ENCODE measurements at places on chromosomes 7 and 10.

DNA sequence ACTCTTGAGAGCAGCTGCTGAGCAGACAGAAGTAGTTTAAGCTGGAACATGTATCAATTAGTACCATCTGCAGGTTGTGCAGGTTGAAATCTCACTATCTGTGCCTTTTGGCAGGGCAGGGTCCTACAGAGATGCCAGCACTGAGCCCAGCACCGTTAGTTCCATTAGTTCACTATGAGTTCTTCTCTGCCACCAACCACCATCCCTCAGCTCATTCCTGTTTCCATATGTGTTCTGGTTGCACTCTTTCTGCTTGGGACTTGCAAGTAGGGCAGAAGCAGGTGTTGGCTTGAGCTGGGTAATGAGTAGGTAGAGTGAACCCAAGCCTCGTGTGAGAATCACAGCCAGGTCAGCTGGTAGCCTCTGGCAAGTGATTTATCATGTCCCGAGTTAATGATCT, 2.8 kb downstream of the SMO start:
- no peak for DNase-seq

DNA sequence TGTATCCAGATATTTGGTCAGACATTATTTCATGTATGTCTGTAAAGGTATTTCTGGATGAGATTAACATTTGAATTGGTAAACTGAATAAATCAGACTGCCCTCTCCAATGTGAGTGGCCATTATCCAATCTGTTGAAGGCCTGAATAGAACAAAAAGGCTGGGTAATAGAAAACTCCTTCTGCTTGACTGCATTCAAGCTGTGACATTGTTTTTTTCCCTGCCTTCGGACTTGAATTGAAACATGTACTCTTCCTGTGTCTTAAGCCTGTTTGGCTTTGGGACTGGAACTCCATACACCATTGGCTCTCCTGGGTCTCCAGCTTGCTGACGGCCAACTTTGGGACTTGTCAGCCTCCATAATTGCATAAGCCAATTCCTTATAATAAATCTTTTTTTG, 36.0 kb upstream of the ARHGAP21 start:
- peak; percentile 66 for DNase-seq

- DNase-seq, result no peak
These were observed 137.1 kb downstream of the BMPER start for GRCh38 chr7:34042406-34042805.

GRCh38 chr10:34859170-34859569, 44.1 kb upstream of the PARD3 start:
- DNase-seq, result no peak

DNA sequence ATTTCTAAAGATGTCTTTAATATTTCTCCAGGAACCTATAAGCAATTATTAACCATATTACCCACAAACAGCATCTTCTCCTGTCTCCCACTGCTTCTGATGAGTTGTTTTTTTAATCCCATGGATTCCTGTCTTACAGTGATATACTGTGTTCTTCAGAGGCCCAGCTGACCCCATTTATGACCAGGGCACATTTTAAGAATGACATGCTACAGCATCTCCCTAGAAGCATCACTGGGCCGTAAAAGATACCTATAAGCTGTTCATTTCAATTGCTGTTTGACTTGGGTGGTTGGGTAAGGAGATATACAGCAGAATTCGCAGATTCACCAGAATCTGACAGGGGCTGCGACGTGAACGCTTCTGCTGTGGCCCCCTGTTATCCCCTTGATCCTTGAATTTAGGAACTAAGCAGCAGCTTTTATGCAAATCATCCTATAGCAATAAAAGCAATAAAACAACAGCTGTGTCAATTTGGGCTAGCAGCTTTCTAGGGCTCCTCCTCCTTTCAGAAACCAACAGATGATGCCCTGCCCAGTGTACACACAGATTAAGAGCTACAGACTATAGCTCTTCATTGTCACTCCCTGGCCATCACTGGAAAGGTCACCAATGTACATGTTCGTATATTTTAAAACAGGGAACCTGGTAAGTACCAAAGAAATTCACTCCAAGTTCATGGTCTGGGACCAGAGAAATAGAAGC, 86.8 kb downstream of the CPEB3 start:
- no peak for DNase-seq

DNA sequence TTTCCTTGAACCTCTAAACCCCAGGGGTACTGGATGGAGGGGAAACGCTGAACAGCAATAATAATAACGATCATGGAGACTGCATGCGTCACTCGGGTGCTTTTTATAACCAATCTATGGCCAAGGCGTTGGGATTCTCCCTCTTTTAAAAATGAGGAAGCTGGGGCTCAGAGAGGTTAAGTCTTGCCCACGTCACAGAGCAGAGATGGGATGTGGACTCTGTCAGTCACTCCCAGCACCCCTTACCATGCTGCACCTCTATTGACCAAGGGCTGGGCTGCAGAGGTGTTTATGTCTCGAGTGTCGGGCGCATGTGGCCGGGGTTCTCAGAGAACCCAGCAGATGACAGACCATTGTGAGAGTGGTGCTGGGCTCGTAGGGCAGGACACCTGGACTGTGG, 129.9 kb downstream of the CDH23 start:
- no peak for DNase-seq

DNA sequence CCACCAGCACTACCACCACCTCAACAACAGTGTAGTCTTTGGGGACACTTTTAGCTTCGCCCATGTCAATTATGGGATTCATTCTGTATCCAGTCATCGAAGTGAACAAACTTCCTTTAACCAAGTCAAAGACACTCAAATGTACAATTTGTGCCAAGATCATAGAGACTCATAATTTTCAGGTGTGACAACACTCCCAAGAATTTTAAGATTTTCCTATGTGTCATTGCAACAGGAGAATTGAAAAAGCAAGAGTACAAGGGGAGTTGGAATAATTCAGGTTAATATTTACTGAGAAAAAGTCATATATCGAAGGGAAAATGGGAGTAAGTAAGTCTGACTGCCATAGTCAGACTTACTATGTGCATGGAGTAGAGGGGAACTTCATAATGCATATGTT, 26.2 kb downstream of the PON1 start:
- DNase-seq, result no peak

DNA sequence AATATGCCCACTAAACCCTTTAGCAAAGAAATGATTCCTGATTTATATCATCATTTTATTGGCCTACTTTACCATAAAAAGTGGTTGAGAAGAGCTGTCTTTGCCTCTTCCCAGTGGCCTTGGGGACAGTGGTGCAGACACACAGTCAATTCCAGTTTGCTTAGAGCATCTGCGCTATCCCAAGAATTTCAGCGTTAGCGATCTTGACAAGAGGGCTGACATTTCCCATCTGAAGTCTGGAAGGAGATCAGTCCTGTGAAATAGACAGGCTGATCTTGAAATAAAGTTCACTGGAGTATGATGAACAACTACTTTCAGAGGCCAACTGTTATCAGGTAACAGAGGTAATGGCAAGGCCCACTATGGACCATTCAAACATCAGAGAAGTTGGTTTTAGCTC, 475.3 kb upstream of the NRP1 start:
- no peak for DNase-seq

DNA sequence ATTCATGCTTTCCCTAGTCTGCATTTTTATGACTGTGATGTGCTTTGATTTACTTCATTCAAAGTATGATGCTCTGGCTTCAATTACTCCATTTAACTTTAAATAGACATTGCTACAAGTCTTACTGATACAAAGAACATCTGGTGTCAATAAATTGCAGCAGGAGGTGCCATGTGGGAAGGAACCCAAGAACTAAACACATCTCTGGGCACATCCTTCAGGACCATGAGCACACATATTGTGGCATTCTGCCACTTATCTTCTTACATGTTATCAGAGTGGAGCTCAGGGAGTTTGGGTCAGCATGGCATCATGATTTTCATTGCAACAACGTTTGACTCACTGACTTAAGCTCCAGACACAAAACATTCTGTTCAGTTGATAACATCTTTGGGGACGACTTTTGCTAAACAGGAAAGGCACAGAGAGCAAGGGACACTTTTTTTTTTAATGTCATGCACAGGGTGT, 227.0 kb downstream of the DKK1 start:
- no peak for DNase-seq

GRCh38 chr10:31242902-31243301, 76.1 kb upstream of the ZEB1 start:
- no peak for DNase-seq

- DNase-seq, result no peak
These were observed 115.0 kb downstream of the FAM107B start for GRCh38 chr10:14659626-14660196.

DNA sequence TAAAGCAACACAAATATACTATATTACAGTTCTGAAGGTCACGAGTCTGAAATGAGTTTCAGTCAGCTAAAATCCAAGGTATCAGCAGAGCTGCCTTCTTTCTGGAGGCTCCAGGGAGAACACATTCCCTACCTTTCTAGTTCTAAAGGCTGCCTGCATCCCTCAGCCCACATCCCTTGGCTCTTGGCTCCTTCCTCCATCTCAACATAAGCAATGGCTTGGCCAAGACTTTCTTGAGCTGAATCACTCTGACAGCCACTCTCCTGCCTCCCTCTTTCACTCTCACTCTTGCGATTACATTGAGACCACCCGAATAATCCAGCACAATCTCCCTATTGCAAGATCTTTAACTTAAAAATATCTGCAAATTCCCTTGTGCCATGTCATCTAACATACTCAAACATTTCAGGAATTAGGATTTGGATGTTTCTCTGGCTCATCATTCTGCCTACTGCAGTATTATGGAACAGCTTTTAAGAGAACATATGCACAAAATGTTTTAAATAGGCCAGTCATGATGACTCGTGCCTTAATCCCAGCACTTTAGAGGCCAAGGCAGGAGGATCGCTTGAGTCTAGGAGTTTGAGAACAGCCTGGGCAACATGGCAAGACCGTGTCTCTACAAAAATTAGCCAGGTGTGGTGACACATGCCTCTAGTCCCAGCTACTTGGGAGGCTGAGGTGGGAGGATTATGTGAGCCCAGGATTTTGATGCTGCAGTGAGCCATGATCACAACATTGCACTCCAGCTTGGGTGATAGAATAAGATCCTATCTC, 144.2 kb upstream of the VSTM2A start:
- no peak for DNase-seq

GRCh38 chr7:36103837-36104561, 49.1 kb upstream of the EEPD1 start:
- DNase-seq, result no peak
